ENCODE measurements at places on chromosomes 3 and 15.

- DNase-seq: no peak
These were observed 84.8 kb upstream of the KLHL25 start for GRCh38 chr15:85879334-85880163.

- no peak for DNase-seq
These were observed 17.6 kb upstream of the CD47 start for GRCh38 chr3:108108416-108108815.

GRCh38 chr15:69815793-69816192 lies 281.9 kb downstream of the TLE3 start:
- no peak for DNase-seq

GRCh38 chr3:152474585-152474984 lies 205.9 kb downstream of the MBNL1 start:
- DNase-seq: no peak

DNA sequence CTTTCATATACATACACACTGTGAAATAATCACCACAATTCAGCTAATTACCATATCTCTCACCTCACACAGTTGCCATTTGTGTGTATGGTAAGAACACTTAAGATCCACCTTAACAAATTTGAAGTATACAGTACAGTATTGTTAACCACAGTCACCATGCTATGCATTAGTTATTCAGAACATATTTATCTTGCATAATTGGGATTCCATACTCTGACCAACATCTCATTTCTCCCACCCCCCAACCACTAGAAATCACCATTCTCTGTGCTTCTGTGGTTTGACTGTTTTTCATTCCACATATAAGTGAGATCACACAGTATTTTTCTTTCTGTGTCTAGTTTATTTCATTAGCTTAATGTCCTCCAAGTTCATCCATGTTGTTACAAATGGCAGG lies 247.7 kb upstream of the CTNNB1 start:
- DNase-seq: no peak

DNA sequence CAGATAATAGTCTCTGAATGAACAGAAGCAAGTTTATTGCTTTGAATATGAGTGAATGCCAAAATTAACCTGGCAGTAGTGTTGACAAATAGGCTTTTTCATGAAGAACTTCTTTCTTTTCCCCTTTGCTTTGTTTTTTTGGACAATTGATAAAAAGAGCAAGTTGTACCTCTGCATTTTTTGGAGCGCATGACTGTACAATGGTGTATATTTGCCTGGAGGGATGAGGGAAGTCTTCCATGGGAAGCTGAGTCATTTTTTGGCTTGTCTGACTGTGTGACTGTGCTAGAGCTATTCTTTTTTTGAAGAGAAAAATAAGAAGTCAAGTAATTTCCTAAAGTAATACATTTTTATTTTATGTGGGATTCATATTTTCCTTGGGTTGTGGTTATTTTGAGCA lies 186.9 kb downstream of the KLHL25 start:
- DNase-seq: no peak
